Upper lobe of right lung (tissue), 1 donor: ENCODE measurements at places on chromosomes 12 and 14. TPM values are rescaled to one million over a fixed set of nuclear protein-coding genes. Genes with fewer than 3 reads are reported as not detected.
A peak's percentile ranks its signal among the peaks of the same experiment; 100 is the strongest.

DNA sequence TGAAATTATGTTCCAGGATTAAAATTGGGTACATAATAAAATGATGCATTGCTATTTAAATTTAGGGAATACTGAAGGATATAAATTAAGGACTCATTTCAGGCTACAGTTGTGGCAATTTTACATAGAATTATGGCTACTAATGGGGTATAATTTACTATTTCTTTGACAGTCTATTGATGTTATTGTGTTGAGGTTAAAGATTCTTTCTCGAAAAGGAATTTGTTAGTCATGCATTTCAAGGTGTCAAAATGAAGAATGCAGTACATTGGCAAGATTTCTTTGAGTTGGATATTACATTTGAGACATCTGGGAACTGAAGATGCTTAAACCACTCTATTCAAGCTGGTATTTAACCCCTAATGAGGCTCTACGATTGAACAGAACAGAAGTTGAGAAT is 28.3 kb downstream of the SLC5A8 start:
- no peak for DNase-seq

DNA sequence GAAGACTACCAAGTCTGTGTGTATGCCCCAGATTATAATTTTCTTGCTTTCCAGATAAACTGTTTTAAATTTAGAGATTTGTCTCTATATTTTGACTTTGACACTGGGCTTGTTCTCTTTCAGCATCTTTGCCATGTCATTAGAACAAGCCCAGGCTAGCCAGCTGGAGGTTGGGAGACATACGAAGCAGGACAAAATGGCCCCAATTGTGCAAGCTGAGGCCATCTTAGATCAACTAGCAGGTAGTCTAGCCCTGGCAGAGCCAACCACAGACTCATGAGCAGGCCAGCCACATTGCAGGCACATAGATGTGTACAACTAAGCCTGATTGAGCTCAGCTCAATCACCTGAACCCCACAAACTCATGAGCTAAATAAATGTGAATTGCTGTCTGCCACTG is 321.4 kb downstream of the ATP23 start:
- no peak for DNase-seq

- no peak for DNase-seq
Measured at GRCh38 chr12:58596381-58596780, 323.9 kb downstream of the LRIG3 start.

DNA sequence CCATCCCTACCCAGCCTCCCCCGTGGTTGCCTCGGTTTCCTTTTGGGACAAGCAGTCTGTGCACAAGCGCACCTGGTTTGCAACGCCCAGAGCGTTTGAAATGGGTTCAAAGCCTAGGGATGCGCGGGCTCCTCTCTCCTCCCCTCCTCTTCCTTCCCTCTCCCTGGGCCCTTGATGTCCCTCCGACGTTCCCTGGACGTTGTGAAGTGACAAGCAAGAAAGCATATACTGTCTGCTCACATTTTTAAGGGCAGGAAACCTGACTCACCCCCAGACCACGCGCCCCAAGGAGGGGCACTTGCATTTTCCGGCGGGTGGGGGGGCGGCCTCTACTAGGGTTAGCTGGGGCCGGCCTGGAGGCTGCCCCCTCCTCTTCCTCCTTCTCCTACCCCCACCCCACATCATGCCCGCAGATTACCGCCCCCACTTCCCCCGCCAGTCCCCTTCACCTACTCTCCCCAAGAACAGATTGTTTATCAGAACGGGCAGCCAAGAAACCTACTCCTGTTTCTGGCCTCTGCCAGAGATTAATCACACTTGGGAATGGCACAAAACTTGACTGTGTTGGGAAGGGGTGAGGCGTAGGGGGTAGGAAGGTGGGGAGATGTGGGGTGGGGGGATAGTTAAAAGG is 9.5 kb upstream of the IRF2BPL start:
- DNase-seq = peak; percentile 82

DNA sequence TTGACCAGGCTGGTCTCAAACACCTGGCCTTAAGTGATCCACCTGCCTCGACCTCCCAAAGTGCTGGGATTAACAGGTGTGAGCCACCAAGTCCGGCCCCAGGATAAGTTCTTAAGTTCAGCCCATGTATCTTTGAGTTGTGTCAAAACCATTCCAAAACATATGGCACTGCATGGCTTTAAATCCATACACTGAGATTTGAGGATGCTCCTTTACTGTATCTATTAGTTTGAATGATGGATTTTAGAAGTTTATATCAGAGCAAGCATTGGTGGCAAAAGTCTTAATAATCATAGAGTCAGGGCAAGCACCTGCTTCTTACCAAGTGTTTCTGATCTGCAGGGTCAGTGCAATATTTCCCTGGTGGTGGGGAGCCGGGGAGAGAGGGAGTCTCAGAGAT is 6.1 kb downstream of the KRT6B start:
- DNase-seq = no peak

- DNase-seq = no peak
Measured at GRCh38 chr12:3750616-3751015, 2.3 kb downstream of the CRACR2A start.

DNA sequence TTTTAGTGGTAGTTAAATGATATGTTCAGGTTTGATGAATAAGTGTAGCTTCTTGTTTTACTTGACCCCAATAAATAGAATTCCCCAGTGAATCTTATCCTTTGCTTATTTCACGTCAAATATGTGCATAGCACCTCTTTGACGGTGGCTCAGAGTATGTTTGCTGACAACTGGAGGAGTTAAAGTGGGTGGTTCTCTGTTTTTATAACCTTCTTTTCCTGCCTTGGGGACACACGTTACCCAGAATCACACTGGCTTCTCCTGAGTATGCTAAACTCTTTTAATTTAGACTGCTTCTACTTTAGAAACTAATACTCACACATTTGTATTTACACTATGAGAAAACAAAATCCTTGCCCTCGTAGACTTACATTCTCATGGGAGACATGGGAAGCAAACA is 62.3 kb downstream of the TMTC2 start:
- no peak for DNase-seq

DNA sequence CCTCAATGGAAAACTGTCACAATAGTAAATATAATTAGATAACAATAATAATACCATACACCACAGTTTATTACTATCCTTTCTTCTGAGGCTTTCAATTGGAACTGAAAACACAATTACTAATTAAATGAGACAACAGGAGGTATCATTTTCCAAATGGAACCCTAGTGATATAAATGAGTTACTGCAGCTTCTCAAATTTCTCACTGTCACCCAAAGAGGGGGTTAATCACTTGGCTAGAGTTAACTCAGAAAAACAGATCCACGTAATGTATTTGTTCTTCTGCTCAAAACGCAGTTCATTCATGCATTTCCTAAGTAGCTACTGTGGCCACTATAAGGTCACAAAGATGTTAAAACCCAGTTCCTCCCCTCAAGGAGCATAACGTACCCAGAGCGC is 120.9 kb upstream of the FOXN3 start:
- no peak for DNase-seq

Gene SLC15A4
- 31.3 TPM for total RNA-seq

Gene SPIC
- total RNA-seq = not detected

Gene KDM5A
- total RNA-seq = 72.0 TPM

- no peak for DNase-seq
Measured at GRCh38 chr12:61213646-61214045, 1046.6 kb upstream of the USP15 start.

Gene NGB
- total RNA-seq = not detected

Gene FSCB
- total RNA-seq = not detected

- DNase-seq = no peak
Measured at GRCh38 chr12:47306130-47306529, 226.4 kb upstream of the AMIGO2 start.

GRCh38 chr12:26204612-26205289 is 9.4 kb downstream of the SSPN start:
- no peak for DNase-seq

DNA sequence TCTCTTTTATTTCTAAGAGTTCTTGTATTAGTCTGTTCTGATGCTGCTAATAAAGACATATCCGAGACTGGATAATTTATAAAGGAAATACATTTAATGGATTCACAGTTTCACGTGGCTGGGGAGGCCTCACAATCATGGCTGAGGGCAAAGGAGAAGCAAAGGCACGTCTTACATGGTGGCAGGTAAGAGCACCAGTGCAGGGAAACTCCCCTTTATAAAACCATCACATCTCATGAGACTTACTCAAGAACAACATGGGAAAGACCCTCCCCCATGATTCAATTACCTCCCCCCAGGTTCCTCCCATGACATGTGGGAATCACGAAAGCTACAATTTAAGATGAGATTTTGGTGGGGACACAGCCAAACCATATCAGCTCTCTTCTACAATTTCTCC is 503.0 kb downstream of the NPAS3 start:
- no peak for DNase-seq

Gene CISTR
- total RNA-seq = not detected

Gene CACNA2D4
- total RNA-seq = 5.5 TPM

GRCh38 chr12:92030618-92031017 is 115.0 kb downstream of the BTG1 start:
- DNase-seq = no peak

- DNase-seq = no peak
Measured at GRCh38 chr12:101050631-101051030, 159.4 kb downstream of the SLC5A8 start.

DNA sequence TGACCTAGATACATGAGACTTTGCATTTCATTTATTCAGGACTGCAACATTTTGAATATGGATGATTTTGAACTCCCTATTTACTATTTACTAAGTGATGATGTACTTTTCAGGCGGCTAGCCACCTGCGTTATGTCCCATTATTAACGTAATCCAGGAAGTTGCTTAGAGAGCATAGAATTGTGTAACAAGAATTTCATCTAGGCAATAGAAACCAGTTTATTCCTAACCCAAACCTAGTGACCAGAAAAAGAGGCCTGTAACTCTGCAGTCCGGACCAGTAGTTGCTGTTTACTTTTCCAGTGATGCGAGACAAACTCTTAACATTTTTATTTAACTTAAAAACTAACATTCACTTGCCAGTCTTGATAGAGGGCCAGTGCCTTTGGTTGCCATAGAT is 12.3 kb downstream of the NUDT4 start:
- no peak for DNase-seq

- no peak for DNase-seq
Measured at GRCh38 chr12:62957233-62957953, 22.4 kb upstream of the PPM1H start.
